Astrocyte of the spinal cord (primary cell): ENCODE measurements at places on chromosomes 2 and 18.

GRCh38 chr2:66695226-66695735, 260.4 kb downstream of the MEIS1 start:
- no peak for DNase-seq

- no peak for DNase-seq
Measured at GRCh38 chr2:176854878-176855277, 357.7 kb upstream of the HNRNPA3 start.

GRCh38 chr18:62436636-62437234, 86.1 kb upstream of the ZCCHC2 start:
- no peak for DNase-seq

GRCh38 chr2:68125821-68126220, 31.9 kb upstream of the PNO1 start:
- DNase-seq = no peak

DNA sequence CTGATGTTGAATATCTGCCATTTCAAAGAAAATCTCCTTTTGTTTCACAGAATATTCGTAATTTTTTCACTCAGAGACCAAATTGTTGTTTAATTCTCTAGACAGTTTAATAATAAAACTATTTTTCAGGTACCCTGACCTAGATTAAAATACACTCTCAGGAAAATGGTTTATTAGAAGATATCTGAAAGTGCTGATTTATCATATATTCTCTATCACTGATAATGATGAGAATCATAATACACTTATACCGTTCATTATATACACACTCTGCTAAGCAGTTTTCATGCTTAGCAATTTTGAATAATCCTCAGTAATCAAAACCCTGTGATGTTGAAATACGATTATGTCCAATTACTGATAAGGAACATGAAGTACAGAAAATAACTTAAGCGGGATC, 772.9 kb upstream of the CRIM1 start:
- DNase-seq = no peak

- no peak for DNase-seq
Measured at GRCh38 chr2:29054430-29054829, 19.9 kb downstream of the PCARE start.

DNA sequence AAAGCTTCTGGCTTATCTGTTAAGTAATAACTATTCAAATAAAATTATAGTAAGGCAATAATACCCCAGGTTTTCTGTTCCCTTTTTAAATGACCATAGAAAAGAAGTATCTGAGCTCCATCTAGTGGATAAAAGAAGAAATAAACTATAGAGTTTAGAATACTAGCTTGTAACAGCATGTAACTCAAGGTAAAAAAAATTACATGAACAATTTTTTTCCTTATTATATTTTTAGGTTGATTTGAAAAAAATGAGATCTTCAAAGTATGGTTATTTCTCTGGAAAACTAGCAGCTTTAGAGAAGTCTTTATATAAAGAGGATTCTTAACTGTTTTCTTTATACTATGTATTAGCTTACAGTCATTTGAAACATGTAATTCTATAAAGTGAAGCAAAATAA, 58.1 kb downstream of the NCKAP1 start:
- DNase-seq = peak; percentile 62

GRCh38 chr2:190670182-190670946, 21.5 kb downstream of the NAB1 start:
- DNase-seq = no peak

DNA sequence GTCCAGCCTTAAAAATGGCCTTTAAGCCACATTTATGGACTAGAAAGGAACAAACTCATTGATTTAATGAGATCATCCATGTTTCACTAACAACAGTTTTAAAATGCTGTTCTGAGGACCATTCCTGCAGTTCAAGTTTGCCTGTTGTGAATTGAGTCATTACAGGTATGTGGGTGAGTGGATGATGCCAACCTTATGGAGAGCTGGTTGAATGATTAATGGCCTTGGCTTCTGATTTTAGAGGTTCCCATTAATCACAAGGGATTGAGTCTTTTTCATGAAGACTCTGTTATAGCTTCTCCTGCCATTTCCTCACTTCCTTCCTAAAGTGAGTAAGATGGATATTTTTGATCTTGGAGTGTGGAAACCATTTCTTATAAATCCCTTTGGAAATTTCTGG, 459.8 kb upstream of the SLC14A2 start:
- DNase-seq = no peak

- DNase-seq = no peak
Measured at GRCh38 chr2:191325651-191326365, 80.6 kb downstream of the MYO1B start.

DNA sequence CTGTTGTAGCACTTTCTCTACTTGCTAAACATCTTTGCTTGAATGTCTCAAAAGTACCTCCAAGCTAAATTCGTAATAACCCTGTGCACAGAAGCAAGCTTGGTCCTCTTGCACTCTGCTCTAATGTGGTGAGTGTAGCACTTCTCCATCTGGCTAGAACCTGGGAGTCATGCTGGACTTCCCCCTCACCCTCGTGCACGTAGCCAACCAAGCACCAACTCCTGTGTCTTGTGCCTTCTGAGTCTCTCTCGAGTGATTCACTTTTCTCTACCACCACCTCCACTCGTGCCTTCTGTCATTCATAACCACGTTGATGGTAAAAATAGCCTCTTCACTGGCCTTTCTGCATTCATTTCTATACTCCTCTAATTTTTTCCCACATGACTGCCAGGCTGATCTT, 91.9 kb upstream of the KCNE4 start:
- DNase-seq = no peak

- no peak for DNase-seq
Measured at GRCh38 chr2:43524177-43524965, 71.5 kb downstream of the THADA start.

GRCh38 chr2:96769814-96770213, 9.1 kb downstream of the CNNM4 start:
- DNase-seq = no peak

- DNase-seq = no peak
Measured at GRCh38 chr2:163934131-163934530, 198.3 kb upstream of the FIGN start.

DNA sequence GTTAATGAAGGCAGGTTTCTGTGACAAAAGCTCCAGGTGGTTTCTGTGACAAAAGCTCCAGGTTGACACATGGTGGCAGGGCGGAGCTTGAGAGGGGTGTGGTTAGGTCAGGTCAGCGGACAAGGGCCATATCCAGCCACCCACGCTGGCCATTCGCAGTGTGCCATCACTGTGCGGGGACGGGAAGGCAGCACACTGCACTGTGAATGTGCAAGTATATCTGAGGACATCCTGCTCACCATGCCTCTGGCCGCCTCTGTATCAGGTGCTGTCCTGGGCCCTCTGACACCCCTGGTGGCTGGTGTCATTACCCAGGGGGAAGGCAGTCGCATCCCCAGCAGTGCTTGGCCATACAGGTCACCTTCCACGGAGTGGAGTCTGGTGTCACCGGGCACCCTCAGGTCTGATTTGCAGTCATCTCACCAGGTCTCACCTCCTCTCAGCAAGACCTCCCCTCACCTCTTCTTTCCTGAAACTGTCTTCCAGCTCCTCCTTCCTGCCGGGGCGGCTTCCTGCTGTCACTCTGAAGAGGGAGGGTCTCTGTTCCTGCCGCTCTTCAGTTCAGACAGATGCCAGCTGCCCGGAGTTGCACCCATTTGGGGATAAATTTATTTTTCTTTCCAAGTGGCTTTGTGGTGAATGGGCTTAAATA, 34.9 kb downstream of the CTIF start:
- DNase-seq = no peak

- DNase-seq = no peak
Measured at GRCh38 chr2:102592601-102593000, 26.8 kb upstream of the SLC9A2 start.

DNA sequence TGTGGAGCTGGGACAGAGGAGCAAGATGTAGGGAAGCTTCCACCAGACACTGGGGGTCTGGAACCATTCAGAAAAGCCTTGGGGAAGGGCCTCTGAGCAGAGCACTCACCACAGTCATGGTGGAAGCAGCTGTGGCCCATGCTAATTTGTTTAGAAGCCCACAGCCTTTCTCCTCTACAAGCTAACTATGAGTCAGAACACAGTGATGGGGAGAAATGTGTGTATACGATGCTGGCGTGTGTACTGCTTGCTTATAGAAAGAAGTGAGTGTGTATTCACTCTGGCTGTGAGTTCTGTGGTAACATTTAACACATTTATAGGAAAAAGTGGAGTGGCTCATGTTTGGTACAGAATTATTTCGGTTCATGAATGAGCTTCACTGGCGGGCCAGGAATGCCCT, 157.0 kb upstream of the ACAA2 start:
- DNase-seq = no peak

GRCh38 chr2:20530520-20530919, 83.6 kb downstream of the RHOB start:
- DNase-seq = no peak

- no peak for DNase-seq
Measured at GRCh38 chr18:45788861-45789260, 36.6 kb upstream of the SIGLEC15 start.

DNA sequence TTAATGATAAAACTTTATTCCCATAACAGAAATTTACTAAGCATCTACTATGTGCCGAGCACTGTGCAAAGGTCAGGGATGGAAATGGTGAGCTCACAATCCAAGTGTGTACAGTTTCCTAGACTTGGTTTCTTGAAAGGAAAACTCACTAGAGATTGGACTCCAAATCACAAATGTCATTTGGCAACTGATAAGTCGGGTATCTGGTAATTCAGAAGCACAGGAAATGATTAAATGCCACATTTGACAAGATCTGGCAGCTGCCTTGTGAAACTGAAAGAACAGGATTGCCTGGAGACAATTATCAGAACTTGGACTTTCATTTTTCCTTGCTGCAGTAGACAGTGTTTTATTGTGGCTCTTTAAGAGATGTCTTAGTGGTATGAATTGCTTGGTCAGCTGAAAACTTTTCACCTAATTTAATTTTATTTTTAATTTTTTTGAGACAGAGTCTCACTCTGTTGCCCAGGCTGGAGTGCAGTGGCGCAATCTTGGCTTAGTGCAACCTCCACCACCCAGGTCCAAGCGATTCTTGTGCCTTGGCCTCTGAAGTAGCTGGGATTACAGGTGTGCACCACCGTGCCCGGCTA, 19.2 kb downstream of the ITGA6 start:
- DNase-seq = no peak

- no peak for DNase-seq
Measured at GRCh38 chr18:63140997-63141777, 178.4 kb downstream of the BCL2 start.

- DNase-seq = no peak
Measured at GRCh38 chr2:32945286-32945685, 1.5 kb upstream of the LTBP1 start.

DNA sequence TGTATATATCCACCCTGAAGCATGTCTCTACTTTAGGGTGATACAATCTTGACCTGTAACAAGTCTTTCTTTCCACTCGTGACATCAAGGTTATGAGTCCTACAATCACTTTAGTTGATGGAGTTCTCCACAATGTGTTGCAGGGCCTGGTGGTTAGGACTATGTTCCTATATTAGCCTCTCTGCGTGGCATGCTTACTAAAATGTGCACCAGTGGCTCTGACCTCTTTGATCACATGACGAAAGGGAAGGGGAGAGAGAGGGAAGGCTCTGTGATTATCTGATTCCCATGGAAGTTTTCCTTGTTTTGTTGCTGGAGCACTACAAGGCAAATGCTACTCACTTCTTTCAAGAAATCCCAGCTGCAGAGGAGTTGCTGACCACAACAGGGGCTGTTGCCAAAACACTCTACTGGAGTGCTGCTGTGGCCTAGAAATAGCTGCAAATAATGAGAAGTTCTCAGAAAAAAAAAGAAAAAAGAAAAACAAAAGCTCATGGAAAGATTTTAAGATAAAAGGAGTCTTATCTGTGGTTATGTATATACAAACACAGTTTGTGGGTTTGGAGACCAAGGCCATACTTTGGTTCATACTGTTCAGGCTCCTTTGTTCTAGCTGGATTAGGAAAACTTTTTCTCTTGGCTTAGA, 272.8 kb upstream of the MMADHC start:
- peak; percentile 99 for DNase-seq

DNA sequence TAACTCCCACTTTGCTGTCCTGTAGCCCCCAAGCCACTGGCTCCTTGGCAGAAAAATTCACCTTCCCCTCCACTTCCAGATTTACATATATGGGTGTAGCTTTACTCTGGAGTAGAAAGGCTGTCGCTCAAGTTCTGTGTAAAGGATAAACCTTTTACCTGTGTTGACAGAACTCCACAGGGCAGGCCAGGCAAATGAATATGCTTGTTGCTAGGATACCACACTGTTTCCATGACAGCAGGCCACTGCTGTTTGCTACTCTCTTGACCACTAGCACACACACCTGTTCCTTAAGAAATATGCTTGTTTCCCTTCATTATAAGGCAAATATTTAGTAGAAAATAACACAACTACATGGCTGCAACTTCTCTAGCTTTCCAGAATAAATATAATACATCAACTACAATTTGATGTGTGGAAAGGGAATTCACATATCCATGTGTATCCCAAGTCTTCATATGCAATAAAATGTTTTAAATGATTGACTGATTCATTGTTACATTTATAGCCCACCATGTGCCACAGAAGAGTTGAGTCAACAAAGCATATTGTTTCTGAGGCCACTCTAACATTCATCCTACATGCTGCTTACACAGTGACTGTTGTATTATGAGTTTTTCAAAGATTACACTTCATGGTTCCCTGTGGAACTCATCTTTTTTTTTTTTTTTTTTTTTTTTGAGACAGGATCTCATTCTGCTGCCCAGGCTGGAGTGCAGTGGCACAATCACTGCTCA, 56.2 kb upstream of the ROCK1 start:
- peak; percentile 13 for DNase-seq

GRCh38 chr18:49479381-49480137, 7.5 kb downstream of the C18orf32 start:
- no peak for DNase-seq

DNA sequence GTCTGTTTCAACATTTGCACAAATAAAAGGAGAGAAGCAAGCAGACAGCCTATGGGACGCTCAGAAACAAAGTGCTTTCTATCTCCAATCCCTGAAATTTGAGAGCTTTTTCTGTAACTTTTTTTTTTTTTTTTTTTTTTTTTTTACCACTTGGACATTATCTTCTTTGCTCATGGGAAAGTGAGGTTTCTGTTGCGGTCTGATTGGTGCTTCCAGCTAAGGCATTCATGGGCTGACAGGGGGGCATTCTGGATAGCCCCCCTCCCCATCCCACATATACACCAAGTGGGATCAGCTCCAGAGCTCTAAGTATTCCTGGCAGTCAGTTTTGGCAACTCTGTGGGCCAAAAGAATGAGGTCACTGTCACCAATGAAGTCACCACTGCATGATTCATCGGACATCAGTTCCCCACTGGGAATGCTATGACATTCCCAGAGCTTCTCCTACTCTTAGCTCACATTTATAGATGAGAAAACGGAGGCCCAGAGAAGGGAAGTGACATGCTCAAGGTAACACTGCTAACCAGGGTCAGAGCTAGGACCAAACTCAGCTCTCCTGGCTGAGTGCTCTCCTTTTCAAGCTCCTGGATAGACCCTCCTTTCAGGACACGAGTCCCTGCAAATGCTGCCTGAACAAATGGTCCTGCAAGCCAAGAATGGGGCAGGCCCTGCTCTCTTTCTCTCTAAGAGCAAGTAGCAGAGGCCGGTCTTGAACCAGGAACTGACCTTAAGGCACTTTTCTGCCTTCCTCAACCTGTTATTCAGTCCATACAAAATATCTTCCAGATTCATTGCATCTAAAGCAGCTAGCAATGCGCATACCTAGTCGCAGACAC, 61.3 kb downstream of the TMEM247 start:
- peak; percentile 72 for DNase-seq

GRCh38 chr2:196287523-196287922, 116.1 kb upstream of the STK17B start:
- DNase-seq = no peak
